ENCODE measurements at places on chromosomes 12 and 14.

- no peak for DNase-seq
These were observed 268.5 kb downstream of the FOXG1 start for GRCh38 chr14:29035134-29035533.

GRCh38 chr12:52139579-52140062 is 52.2 kb downstream of the KRT80 start:
- DNase-seq: no peak

DNA sequence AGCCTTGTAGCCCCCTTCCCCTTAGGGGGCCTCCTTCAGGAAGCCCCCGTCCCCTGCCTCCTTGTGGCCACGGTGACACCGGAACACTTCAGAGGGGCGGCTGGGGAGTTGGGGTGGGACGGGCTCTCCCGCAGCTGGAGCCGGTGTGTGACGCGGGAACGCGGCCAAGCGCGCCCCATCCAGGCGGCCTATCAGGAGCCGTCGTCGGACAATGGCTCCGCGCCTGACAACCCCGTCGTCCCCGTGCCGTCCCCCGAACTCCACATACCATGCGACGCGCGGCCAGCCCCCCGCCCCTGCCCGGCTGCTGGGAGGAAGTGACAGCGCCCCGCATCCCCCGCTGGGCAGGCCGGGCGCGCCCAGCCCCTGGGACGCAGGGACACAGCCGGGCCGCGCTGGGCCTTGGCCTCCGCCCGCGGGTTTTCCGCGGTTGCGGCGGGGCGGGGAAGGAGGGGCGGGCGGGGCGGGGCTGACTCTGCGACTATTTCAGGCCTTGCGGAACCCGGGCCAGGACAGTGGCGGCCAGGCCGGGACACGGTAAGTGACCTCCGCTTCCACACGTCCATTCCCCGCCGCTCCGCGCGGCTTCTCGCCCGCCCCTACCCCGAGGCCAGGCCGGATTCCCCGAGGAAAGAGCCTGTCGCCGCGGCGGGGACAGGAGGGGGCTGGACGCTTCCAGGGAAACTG is at the start of gene TNFAIP2:
Gene TNFAIP2, plus strand, starts transcription at position 515 of the 687 bp plus-strand sequence. CDS start 2,997 bp downstream, outside the sequence.
- DNase-seq: no peak

- DNase-seq: no peak
These were observed 4.4 kb downstream of the TMEM179 start for GRCh38 chr14:104600141-104600643.

DNA sequence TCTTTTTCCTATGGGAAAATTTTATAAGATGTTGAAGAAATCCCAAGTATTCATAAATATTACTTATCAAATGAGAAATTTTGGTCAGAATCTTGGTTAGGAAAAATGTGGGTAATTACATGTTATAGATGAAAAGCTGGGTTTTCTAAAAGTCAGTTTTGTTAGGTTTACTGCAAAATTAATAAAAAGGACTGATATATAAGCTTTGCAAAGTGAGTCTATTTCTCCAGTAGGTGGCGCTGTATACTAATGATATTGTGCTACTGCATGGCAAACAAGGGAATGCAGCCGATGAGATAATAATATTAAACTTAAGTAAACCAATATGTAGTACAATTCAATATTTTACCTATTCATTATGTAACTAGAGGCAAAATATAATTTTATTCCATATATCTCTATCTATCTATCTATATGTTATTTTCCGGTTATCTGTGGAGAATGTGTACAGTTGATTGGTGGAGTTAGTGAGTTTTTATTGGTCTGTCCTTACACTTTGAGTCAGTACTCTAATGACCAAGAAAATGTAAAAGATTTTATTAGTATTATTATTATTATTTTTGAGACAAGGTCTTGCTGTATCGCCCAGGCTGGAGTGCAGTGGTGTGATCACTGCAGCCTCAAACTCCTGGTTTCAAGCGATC is 32.9 kb downstream of the MIPOL1 start:
- peak; percentile 25 for DNase-seq

GRCh38 chr12:93122569-93123091 is 193.5 kb upstream of the EEA1 start:
- DNase-seq: no peak

DNA sequence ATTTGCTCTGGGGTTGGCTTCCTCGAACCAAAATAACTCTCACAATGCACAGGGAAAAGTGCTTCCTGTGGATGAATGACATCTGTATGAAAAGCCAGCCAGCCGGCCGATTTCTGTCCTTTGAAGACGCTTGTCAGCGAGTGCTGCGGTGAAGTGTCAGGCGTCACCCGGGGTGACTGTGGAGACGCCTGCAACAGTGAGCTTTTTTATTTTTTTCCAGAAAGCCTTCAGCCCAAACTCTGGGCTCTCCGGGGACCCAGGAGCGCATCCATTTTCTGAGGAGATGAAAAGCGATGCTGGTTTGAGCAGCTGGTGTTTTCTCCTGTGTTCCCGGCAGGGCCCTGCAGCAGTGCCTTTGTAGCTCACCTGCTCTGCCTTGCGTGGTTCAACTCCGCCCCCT is 147.9 kb upstream of the MYL2 start:
- no peak for DNase-seq

All from AG09319 (cell line).